ENCODE measurements at places on chromosomes 12 and 14. TPM values are rescaled to one million over a fixed set of nuclear protein-coding genes. Genes with fewer than 3 reads are reported as not detected.

Gene AKAP5
- total RNA-seq, result 1.8 TPM

- DNase-seq, result no peak
Measured at GRCh38 chr12:56537546-56537945, 15.9 kb downstream of the RBMS2 start.

DNA sequence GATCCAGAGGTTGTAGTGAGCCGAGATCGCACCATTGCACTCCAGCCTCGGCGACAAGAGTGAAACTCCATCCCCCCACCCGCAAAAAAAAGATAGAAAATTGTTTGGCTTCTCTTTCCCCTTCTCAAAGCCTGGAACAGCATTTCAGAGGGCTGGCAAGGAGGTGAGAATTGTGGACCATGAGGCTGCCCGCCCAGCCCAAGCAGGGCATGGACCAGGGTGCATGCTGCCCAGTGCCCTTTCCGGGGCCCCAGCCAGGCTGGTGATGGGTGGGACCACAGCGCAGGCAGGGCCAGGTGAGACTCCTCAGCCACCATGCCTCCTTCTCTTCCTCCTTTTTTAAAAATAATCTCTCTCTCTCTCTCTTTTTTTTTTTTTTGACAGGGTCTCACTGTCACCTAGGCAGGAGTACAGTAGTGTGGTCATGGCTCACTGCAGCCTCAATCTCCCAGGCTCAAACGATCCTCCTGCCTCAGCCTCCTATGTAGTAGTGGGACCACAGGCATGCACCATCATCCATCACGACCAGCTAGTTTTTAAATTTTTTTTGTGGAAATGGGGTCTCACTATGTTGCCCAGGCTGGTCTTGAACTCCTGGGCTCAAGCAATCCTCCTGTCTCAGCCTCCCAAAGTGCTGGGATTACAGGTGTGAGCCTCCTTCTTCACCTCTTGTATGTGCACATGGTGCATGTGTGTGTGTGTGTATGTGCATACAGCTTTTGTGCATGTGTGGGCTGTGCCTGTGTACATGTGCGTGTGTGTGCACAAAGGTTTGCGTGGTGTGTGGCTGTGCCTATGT, 22.2 kb downstream of the SYNDIG1L start:
- no peak for DNase-seq

DNA sequence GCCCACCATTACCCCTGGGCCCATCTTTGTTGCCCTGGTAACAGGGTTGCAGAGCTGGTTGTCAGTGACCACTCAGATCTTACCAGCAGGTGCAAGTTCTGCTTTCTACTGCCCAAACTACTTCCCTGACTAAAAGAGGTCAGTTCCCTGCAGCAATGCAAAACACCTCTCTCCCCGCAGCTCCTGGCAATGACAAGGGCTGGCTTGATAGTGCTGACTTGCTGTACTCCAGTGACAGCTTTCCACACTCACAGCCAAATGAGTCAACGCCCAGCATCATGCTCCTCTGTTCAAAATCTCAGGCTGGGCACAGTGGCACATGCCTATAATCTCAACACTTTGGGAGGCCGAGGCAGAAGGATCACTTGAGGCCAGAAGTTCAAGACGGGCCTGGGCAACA, 90.6 kb downstream of the CIT start:
- no peak for DNase-seq

GRCh38 chr12:66668311-66668710, 10.6 kb downstream of the GRIP1 start:
- DNase-seq, result no peak

Gene BCAT1
- total RNA-seq, result 65.3 TPM
